Immature natural killer cell (primary cell): ENCODE measurements at places on chromosomes 2 and 18. TPM values are rescaled to one million over a fixed set of nuclear protein-coding genes. Genes with fewer than 3 reads are reported as not detected.

Gene ZSWIM2
- polyA plus RNA-seq: not detected

- H3K4me1 ChIP-seq: no peaks in the 10 kb centered on the region
- no peak overlapping the region for H3K4me3 ChIP-seq
- H3K36me3 ChIP-seq: no peaks in the 10 kb centered on the region
These were observed 241.6 kb downstream of the PIK3C3 start for GRCh38 chr18:42196651-42197050.

- H3K27me3 ChIP-seq: peaks cover 5% of the 10 kb centered on the region
- peaks cover 99% of the 10 kb centered on the region for H3K4me1 ChIP-seq
- peak overlapping the region; percentile 58 for H3K4me3 ChIP-seq
- H3K36me3 ChIP-seq: peaks cover 72% of the 10 kb centered on the region
These were observed 26.8 kb downstream of the PLEK start for GRCh38 chr2:68391869-68392268.

- H3K36me3 ChIP-seq: no peaks in the 10 kb centered on the region
- H3K4me3 ChIP-seq: no peak overlapping the region
- H3K4me1 ChIP-seq: no peaks in the 10 kb centered on the region
- H3K27me3 ChIP-seq: peaks cover 3% of the 10 kb centered on the region
- H3K27ac ChIP-seq: no peak overlapping the region
- DNase-seq: no peak
These were observed 274.9 kb downstream of the NDUFA10 start for GRCh38 chr2:239750045-239750835.

DNA sequence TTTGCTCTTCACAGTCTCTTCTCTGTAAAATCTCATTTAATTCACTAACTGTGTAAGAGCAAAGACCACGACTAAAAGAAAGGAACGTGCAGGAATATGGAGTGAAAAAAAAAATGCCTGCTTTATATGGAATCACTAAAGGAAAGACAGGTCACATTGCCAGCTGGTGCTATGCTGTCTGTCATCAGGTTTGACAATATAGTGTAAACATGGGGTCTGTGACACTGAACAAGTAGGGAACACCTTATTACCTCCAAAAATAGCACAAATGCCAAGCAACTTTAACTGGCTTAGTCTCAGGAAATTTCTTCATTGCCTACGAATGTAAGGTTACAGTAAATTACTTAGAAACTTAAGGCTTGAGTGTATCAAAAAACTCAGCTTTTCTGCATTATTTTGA lies 364.5 kb upstream of the LINC00305 start:
- no peak overlapping the region for H3K27ac ChIP-seq
- H3K36me3 ChIP-seq: no peaks in the 10 kb centered on the region
- H3K4me1 ChIP-seq: no peaks in the 10 kb centered on the region
- no peak for DNase-seq
- no peak overlapping the region for H3K4me3 ChIP-seq
- no peaks in the 10 kb centered on the region for H3K27me3 ChIP-seq

Gene CPO
- polyA plus RNA-seq: not detected

DNA sequence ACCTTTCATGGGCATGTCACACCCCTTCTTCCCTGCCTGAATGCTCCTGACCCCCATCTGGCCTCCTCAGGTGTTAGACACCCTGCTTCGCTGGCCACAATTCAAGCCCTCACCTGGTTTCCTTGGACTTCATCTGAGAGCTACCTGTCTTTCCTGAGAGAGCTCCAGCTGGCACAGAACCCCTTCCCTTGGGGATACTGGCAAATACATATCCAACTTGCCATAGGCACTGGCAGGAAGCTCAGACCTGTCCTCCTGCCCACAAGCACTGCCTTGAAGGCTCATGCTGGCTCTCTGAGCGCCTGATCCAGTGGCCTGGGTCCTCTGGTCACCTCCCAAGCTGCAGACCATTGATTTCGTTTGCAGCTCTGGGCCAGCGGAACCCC lies 74.1 kb upstream of the MAP4K3 start:
- no peak for DNase-seq
- H3K27me3 ChIP-seq: peaks cover 2% of the 10 kb centered on the region
- no peak overlapping the region for H3K4me3 ChIP-seq
- H3K27ac ChIP-seq: no peak overlapping the region
- no peaks in the 10 kb centered on the region for H3K36me3 ChIP-seq

DNA sequence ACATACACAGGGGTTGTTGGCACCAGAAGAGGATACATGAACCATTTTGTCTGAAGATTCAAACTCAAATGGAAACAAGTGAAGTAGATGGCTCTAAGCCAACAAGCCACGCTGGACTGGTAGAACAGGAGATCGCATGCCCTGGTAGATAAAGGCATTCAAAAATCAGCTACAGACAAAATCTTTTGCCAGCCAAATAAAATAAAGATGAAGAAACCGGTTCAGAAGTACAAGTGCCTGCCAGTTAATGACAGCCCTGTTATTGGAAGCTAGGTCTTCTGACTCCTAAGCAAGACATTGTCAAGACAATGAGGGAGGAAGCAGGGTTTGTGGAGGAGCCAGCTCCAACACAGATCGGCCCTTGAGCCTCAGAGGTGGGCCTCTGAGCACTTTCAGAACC lies 52.3 kb downstream of the EHD3 start:
- no peak overlapping the region for H3K4me3 ChIP-seq
- no peak for DNase-seq
- no peak overlapping the region for H3K27ac ChIP-seq
- peaks cover 3% of the 10 kb centered on the region for H3K27me3 ChIP-seq
- no peaks in the 10 kb centered on the region for H3K4me1 ChIP-seq

DNA sequence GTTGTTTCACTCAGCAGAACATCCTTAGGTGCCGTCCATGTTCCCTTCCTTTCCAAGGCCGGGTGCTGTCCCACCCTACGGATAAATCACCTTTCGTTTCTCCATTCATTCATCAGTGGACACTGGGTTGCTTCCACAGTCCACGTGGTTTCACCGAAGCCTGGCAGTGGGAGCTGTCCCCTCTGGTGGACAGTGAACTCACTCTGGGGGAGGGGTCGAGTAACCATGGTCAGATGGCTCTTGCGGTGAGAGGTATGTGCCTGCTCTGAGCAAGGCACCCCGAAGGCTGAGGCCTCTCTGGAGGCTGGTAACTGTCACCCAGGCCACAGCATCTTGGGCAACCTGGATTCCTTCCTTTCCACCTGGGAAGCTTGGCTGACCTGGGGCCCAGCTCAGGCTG lies 61.5 kb upstream of the TWIST2 start:
- no peak overlapping the region for H3K27ac ChIP-seq
- peaks cover 8% of the 10 kb centered on the region for H3K27me3 ChIP-seq
- H3K36me3 ChIP-seq: no peaks in the 10 kb centered on the region

DNA sequence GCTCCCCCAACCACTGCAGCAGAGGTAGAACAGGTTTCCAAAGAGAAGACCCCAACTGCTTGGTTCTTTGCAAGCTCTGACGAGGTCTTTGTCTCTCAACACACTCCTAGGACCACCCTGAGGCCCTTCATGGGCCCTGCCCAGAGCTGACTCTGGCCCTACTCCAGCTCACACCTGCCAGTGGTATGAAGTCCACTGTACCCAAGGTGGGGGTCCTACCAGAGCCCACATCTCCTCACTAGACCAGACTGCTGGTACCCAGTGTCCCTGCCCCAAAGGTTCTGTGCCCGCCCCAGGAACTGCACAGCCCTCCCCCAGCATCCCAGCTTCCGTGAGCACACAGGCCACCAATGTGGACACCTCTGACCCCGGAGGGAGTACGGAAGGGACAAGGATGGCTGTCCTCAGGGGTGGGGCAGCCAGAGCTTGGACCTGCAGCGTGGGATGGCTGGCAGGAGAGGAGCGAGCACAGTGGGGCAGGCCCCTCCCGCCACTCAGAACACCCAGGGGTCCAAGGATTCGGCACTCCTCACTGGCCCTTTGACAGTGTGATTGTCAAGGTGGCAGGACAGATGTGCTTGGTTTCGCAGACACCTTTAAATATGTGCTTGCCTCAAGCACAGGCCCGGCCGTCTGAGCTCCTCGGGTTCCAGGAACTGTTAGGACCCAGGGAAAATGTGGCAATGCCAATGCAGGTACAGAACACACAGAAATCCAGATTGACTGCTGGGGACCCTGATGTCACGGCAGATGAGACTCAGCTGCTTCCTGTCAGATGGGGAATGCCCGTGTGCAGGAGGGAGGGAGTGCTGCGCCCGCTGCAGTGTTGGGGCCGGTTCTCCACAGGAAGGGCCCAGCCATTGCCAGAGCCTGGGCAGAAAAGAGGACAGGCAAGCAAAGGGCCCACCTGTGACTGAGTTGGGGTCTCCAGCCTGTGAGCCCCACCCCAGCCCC lies 51.2 kb downstream of the MTERF4 start:
- H3K27me3 ChIP-seq: no peaks in the 10 kb centered on the region
- no peak overlapping the region for H3K27ac ChIP-seq
- no peak for DNase-seq
- no peaks in the 10 kb centered on the region for H3K4me1 ChIP-seq

DNA sequence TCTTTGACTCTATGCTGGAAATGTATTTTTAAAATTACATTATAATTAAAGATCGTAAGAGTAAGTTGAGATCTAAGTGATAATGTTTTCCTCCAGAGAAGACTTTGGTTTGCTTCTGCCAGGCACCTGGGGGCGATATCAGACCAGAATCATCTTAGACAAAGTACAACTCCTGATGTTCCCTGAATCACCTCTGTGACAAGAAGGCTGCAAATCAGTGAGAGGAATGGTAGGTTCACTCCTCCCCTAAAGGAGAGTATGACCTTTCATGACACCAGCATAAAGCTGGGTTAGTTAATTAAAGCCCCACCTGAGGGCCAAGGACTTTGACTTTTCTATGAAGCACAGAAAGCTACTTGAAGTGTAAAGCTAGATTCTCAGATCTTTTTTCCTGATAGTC lies 114.4 kb upstream of the DTNA start:
- DNase-seq: no peak
- H3K36me3 ChIP-seq: no peaks in the 10 kb centered on the region
- no peak overlapping the region for H3K27ac ChIP-seq
- H3K4me3 ChIP-seq: no peak overlapping the region
- H3K27me3 ChIP-seq: peaks cover 4% of the 10 kb centered on the region
- H3K4me1 ChIP-seq: no peaks in the 10 kb centered on the region

DNA sequence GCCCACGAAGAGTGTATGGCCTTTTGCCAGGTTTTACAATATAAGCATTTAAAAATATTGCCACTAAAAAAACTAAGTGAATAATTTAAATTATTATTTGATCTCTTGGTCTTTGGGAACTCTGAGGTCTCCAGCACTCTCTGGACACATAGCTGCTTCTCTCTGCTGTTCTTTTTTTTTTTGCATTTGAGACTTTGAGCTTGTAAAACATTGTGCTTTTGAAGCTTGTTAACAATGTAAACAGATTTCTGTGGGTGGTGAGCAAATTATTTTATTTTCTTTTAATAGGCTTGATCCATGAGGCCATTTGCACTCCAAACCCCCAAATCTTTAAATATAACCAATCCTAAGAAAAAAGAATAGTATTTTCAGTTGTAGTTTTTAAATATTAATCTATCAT lies 42.0 kb downstream of the DCAF17 start:
- peaks cover 2% of the 10 kb centered on the region for H3K27me3 ChIP-seq
- peaks cover 31% of the 10 kb centered on the region for H3K36me3 ChIP-seq
- no peak overlapping the region for H3K4me3 ChIP-seq
